ENCODE measurements at places on chromosomes 13 and 19.

GRCh38 chr13:35887115-35887666 is 244.0 kb downstream of the DCLK1 start:
- no peak for DNase-seq

DNA sequence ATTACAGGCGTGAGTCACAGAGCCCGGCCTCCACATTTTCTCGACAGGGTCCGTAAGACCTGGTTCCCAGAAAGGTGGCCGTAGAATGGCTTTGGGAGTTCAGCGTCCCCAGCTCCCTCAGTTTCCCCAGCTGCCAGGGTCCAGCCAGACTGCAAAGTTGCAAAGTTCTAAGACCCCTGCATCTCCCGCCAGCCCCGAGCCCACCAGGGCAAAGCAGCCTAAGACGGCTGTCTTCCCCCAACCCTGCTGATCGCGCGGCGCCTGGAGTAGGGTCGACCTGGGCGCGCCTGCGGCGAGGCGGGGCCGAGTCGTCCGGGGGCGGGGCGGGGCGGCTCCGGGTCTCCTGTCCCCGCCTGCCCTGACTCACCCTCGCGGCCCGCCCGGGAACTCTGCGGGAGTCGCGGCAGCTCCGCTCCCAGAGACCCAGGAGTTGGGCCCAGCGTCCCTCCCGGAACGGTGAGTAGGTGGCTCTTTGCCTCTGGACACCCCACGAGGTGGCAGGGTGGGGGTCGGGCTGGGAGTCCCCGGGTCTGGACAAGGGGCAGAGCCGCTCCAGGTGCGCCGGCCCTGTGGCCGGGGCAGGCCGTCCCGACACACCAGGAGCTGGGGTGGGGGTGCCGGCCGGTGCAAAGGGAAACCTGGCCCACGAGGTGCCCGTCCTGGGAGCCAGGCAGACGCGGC is at the start of gene LRRC8E:
Gene LRRC8E (plus strand): TSS at position 366 of the 681 bp plus-strand sequence. CDS start 7,094 bp downstream, outside the sequence.
- DNase-seq: no peak

DNA sequence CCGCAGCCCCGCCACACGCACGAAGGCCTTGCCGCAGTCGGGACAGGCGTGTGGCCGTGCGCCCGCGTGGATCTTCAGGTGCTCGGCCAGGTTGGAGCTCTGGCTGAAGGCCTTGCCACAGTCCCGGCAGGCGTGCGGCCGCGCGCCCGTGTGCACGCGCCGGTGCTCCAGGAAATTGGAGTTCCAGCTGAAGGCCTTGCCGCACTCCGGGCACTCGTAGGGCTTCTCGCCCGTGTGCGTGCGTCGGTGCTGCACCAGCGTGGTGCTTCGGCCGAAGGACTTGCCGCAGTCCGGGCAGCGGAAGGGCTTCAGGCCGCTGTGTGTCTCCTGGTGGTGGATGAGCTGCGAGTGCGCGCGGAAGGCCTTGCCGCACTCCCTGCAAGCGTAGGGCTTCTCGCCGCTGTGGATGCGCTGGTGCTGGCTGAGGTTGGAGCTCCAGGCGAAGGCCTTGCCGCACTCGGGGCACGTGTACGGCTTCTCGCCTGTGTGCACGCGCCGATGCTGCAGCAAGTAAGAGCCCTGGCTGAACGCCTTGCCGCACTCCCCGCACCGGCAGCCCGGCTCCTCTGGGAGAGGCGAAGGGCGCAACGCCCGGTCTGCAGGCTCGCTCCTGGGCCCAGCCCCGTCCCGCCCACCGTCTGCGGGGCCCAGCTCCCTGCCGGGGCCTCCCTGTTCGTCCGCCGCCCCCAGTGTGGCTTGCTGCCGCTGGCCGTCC is 3.6 kb upstream of the A1BG start:
- DNase-seq: no peak

- peak; percentile 25 for DNase-seq
These were observed 197.7 kb downstream of the ZNF737 start for GRCh38 chr19:20367811-20368294.

DNA sequence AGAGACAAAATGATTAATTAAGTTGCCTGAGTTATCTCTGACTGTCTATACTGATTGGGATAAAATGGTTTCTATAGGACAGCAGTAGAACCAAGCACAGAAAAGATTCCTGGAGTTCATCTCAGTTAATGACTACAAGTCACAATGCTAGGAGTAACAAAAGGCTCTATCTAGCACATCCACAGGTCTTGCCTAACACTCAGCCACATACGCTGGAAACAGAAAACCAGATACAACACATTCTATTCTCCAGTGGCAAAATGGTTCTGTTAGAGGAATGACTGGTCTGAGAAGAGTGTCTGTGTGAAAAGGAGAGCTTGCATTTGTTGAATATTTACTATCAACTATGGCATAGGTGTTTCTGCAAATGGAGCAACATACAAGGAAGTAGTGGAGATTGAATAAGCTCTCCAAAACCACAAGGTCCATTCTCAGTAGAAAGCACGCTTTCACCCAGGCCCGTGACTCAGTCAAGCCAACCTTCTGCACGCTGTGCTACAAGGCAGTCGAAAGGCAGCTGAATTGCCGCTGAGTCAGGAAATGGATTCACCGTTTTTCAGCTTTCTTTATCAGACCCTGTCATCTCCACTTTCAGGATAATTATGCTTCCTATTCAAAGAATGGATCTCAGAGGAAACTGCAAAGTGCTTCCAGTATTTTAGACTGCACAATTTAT is 761.5 kb downstream of the EFNB2 start:
- no peak for DNase-seq

- no peak for DNase-seq
These were observed 10.3 kb downstream of the IER2 start for GRCh38 chr19:13160557-13160956.

DNA sequence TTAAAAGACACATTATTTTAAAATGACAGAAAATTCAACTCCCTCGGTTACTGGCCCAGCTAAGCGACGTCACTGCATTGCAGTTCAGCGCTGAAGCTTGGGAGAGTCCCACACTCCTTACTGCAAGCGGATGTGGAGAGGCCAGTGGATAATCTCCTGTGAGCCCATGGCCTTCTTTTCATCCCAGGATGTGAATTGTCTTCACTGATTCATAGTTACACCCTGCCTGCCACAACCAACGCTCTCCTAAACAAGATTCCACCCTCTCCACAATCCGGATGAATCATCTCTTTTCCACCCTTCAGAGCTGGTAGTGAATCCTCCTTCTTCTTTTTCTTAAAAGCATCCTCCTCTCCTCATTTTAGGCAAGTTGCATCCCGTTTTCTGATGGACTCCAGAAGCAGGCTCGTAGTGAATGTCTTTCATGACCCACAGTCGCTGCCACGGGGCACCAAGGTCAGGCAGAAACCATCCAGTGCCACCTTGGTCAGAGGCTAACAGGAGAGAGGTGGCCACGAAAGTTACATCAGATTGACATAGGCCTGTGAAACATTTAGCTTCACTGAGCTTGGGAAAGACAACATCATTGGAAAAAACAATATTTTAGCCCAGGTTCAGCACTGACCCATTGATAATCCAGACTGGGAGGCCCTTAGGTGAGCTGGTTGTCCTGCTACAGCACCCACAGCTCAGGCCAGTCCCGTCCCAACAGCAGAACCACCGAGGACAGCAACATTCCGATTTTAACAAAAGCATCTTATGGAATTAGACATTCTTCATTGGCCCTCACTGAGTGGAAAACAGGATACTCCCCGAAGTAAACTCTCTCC is 2.0 kb downstream of the GJB2 start:
- DNase-seq: no peak

DNA sequence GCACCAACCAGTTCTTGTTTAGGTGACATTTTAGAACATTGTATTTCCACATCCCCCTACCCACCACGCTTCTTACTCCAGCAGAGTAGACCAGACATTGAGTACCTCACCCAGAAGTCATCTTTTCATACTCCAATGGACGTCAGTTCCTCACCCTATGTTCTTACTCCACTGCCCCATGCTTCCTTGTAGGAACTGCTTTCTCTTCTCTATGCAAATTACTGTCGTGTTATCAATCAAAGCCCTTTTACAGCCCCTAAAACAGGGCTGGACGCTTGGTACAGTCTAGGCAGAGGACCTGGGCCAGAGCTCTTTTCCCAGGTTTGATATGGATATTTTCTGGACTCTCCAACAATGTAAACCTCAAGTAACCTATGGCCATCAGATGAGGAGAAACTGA is 58.2 kb downstream of the USP12 start:
- DNase-seq: no peak

- DNase-seq: no peak
These were observed 20.3 kb downstream of the XPO4 start for GRCh38 chr13:20882206-20882605.

DNA sequence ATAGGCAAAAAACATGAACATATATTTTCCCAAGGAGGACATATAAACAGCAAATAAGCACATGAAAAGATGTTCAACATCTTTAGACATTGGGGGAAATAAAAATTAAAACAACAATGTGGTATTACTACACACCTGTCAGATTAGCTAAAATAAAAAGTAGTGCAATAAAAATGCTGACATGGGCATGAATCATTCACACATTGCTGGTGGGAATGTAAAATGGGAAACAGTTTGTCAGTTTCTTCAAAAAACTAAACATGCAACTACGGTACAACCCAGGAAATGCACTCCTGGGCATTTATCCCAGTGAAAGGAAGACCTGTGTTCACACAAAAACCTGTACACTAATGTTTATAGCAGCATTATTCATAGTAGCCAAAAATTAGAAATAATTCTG is 5.3 kb upstream of the SUCLA2 start:
- no peak for DNase-seq

- DNase-seq: no peak
These were observed 6.9 kb upstream of the FBXL3 start for GRCh38 chr13:77033717-77034302.

DNA sequence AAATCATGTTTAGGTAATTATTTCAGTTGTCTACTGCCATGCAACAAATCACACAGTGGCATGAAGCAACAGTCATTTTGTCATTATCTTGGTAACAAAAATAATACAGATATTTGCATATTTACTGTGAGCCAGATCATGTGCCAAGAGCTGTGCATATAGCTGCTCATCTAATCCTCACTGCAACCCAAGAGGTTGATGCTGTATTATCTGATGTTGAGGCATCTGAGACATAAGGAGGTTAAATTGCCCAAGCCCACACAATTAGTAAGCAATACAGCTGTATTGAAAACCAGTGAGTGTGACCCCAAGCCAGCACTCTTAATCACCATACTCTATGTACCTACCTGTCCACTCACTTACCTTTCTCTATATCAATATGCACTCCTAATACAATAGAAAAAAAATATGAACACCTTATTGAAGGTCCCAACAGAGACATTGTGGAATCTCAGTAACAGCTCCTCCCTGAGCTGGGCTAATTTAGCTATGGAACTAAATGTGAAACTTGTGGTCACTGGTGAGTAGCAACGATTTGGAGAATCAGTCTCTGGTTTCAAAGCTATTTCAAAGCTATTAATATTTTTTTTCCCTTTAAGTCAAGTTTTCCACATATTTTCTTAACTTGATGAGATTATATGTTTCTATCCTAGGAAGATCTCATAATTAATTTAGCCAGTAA is 185.2 kb downstream of the KLF12 start:
- DNase-seq: no peak

DNA sequence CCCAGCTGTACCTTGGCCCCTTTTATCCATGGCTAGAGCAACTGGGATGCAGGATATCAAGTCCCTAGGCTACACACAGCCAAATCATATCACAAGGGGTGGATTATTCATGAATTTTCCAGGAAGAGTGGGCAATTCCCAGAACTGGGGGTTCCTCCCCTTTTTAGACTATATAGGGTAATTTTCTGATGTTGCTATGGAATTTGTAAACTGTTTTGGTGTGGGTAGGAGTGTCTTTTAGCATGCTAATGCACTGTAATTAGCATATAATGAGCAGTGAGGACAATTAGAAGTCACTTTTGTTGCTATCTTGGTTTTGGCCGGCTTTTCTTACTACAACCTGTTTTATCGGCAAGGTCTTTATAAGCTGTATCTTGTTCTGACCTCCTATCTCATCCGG is 18.0 kb upstream of the IGFL4 start:
- DNase-seq: no peak

DNA sequence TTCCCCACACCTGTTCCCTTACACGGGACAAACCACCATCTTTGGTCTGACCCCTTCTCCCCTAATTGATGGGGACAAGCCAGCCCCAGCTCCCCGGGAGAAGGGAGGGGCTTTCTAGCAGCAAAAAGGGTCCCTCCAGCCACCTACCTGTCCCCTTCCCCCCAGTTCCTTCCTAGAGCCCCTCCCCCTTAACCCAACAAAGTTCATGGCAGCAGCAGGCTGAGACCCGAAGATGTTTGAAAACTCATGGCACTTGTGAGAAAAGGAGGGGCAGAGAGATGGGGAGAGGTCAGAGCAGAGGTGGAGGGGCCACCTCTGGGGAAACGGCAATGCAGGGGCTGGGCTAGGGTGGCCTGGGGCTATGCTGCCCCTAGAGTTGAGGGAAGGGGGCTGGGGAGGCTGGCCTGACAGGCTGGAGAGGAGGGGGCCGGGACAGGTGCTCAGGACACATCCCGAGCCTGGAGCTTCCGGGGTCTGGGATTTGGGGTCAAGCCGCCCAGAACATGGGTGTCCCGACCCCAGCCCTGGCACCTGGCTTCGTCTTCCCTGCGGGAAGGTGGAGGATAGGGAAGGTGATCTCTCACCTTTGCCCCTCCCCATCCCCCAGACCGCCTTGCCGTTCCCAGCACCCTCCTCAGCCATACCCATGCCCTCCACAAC is 12.5 kb upstream of the ASF1B start:
- no peak for DNase-seq

DNA sequence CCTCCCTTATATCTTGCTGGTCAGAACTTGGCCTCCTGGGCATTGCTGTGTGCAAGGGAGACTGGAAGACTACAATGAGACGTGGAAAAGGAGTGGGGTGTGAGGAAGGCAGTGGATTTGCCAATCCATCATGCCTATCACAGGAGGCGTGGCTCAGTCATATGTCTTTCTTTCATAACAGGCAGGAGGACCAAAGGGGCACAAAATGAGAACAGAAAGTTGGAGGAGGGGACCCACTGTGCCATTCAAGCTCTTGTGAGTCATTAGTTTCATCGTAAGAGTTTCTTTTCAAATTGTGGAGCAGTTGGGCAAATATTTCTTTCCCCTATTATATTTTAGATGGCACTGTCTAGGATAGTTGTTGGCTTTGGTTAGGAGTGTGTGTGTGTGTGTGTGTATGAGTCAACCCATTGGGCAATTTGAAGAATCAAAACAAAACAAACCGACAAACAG is 471.5 kb downstream of the TSHZ3 start:
- DNase-seq: no peak

GRCh38 chr13:89628567-89628966 is 1718.9 kb upstream of the MIR17HG start:
- DNase-seq: no peak

- no peak for DNase-seq
These were observed 14.3 kb downstream of the SLC15A1 start for GRCh38 chr13:98738213-98738612.

- DNase-seq: no peak
These were observed 157.1 kb downstream of the FGF14 start for GRCh38 chr13:102244607-102245227.

Data from putamen (tissue), 1 donor.